Endodermal cell (in vitro differentiated cells): ENCODE measurements at places on chromosomes 6 and 20. TPM values are rescaled to one million over a fixed set of nuclear protein-coding genes. Genes with fewer than 3 reads are reported as not detected.
A peak's percentile ranks its signal among the peaks of the same experiment; 100 is the strongest.

NKAIN2 gene
- total RNA-seq: 1.8 TPM in 1 of 2 replicates, not detected in the other

DNA sequence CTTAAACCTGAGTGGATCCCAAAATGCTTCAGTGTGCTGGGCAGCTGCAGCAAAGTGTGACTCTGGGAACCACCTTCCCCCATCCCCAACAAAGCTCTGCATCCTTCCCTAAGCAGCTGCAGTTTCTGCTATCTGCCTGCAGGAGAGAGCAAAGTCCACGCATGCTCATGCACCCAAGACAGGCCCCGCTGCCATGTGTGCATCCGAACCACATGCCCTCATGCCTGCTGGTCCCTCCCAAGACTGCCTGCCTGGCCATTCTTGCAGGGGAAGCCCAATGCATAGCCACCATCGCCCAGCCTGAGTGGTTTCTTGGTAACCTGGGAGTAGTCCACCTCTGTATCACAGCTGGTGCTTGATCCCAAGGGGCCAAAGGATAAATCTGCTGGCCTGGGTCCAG, 94.3 kb upstream of the OLIG3 start:
- DNase-seq: peak; percentile 70

- DNase-seq: no peak
Observed at GRCh38 chr6:27128311-27129094, 119.0 kb upstream of the PRSS16 start.

DNA sequence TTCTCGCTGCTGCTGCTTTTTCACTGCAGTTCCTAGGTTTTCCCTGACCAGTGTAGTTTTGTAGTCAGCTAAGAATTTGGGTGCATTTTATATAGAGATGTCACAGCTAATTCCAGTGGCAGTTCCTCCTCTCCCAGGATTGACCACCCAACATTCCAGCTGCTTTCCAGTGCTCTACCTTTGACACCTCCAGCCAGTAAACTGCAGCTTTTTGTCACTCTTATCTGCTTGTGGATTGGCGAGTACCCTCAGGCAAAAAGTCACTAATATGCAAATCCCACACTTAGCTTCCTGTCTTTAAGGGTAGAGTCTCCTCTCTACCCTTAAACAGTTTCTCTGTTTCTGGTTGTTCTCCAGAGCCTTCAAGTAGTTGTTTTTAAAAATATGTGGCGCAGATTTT, 146.9 kb upstream of the KCNG1 start:
- DNase-seq: peak; percentile 68

- DNase-seq: no peak
Observed at GRCh38 chr20:55684578-55684977, 320.7 kb downstream of the CBLN4 start.

- DNase-seq: no peak
Observed at GRCh38 chr6:79536585-79536953, 661 bp downstream of the LCA5 start.

DNA sequence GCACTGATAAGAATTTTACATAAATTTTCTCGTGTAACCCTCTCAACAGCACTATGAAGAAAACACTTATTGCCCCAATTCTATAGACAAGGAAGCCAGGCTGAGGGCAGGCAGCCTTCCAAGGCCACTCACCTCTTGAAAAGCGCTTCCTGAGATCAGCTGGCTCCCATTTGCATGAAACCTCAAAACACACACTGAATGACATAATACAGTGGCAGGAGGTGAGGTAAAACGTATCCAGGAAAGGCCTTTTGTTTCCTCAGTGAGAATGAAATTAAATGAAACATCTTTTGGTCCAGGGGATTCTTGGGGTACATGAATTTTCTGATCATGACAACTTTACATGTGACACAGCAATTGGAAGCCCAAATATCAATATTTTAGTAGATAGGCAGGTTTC, 112.5 kb downstream of the WDR27 start:
- no peak for DNase-seq

DNA sequence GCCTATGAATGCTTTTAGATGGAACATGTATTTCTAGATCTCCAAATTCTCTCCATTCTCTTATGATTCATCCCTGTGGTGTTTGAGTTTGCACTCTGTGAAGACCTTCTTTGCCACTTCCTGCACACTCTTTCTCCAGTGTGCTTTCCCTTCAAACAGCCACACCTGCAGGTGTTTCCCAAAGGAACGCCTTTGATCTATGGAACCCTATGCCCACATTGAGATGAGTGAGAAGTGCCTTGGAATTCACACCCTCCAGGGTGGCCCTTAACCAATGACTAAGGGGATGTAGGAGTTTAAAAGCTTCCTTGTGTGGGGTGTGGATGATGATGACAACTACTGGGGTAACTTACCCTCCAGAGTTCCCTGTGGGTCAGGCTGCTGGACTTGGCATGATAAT, 570.1 kb downstream of the DHX35 start:
- no peak for DNase-seq

SIRPA gene
- total RNA-seq: 4.9 and 5.1 TPM in 2 replicates

WASF1 gene
- total RNA-seq: 31.1 to 37.1 TPM (median 31.8 TPM) in 3 replicates

GRCh38 chr20:6651016-6651415, 116.5 kb upstream of the BMP2 start:
- DNase-seq: no peak

GRCh38 chr6:119273272-119274196, 76.0 kb downstream of the MAN1A1 start:
- DNase-seq: no peak

- no peak for DNase-seq
Observed at GRCh38 chr6:136076496-136076895, 173.6 kb downstream of the MTFR2 start.

GRCh38 chr6:55818482-55818881, 56.9 kb downstream of the BMP5 start:
- no peak for DNase-seq

WFDC2 gene
- 508 to 994 TPM (median 580 TPM) in 3 replicates for total RNA-seq

DNA sequence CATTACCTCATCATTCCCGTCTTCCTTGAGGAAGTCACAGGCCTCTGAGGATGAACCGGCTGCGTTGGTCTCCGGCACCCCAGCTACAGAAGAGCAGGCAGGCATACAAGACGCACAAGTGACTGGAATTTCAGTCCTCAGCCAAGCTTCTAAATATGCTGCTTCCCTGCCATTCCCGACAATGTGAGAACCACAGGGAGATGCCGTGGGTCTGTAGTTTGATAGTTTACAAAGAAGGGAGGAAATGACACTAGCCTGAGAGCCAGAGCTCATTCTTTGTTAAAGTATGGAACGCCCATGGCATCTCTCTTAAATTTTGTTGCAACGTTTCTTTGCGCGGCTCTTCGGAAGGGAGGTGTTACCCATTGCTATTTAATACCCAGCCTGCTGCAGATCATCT, 25.7 kb downstream of the HEBP2 start:
- no peak for DNase-seq

- peak; percentile 94 for DNase-seq
Observed at GRCh38 chr6:57221191-57221935, 744 bp downstream of the RAB23 start.

CFB gene
- total RNA-seq: 0.66 TPM in 1 of 2 replicates, not detected in the other

- DNase-seq: no peak
Observed at GRCh38 chr6:20434766-20435165, 33.1 kb downstream of the E2F3 start.

ANKEF1 gene
- total RNA-seq: 8.5 and 8.8 TPM in 2 replicates

GRCh38 chr6:134517868-134518267, 200.0 kb upstream of the SGK1 start:
- DNase-seq: no peak

RRAGD gene
- 0.93 to 20.7 TPM (median 0.95 TPM) in 3 replicates for total RNA-seq

GRCh38 chr6:10404799-10405512, 9.9 kb downstream of the TFAP2A start:
- no peak for DNase-seq

COL11A2 gene
- 1.4 to 2.8 TPM (median 2.3 TPM) in 3 replicates for total RNA-seq

- no peak for DNase-seq
Observed at GRCh38 chr6:11908436-11909105, 103.5 kb upstream of the HIVEP1 start.

DNA sequence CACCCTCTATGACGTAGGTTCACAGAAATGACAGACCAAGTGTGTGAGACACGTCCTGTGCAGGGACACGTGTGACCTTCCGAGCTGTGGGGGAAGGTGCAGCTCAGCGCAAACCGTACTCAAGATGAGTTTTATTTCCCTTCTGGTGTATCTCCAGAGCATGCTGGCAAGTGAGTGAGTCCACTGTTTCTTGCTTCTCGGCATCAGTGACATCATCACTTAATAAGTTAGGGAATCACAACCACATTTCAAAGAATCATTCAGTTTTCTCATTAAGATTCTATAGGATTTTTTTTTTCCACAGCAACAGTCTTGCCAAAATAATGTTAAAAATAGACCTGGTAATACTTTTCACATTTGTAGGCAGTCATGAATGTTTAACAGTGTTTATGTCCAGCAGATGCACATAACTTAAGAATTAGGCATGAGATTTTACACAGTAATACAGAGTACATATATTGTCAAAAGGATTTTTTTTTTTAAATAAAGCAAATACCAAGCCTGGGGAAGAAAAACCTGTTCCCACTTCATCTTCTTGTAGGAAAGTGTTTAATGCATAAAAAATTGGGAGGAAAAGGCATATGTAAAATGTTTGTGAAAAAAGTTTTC, 417.8 kb downstream of the CDC5L start:
- no peak for DNase-seq

CBLN4 gene
- not detected in 2 replicates for total RNA-seq

- DNase-seq: peak; percentile 69
Observed at GRCh38 chr20:11686820-11687543, 230.7 kb upstream of the BTBD3 start.

DNA sequence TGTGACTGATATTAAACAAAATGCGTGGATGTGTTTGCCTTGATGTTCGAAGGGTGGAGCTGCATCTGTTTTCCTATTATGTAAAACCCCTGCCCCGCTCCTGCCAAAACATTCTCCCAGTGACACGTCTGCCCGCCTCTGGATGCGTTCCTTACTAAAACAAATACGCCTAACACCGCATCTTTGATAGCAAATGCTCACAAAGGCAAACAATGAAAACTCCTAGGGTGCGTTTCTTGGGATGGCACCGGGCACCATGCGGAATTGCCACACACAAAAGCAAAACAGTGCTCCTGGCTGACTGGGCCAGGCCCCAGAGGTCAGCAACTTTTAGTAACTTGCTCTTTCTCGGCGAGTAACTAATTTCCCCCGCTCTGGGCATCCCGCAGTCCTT, 9.0 kb upstream of the FOXC1 start:
- peak; percentile 41 for DNase-seq

MRPS18B gene
- total RNA-seq: 34.0 to 41.4 TPM (median 37.6 TPM) in 3 replicates

GRCh38 chr6:154161689-154162088, 122.6 kb downstream of the OPRM1 start:
- DNase-seq: no peak

DNA sequence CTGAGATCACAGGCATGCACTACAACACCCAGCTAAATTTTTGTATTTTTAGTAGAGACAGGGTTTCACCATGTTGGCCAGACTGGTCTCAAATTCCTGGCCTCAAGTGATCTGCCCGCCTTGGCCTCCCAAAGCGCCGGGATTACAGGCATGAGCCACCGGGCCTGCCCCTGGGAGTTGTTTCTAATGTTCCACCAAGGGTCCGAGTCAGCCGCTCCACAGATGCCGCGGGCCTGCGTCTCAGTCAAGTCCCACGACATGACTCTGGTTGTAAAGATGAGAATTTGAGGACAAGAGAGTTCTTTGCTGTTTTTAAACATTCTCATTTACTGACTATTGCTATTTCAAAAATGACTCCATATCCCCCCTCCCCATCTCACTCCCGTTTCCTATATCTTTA, 30.8 kb downstream of the BNIP5 start:
- no peak for DNase-seq

- no peak for DNase-seq
Observed at GRCh38 chr6:128068119-128068479, 167.2 kb upstream of the THEMIS start.

DNA sequence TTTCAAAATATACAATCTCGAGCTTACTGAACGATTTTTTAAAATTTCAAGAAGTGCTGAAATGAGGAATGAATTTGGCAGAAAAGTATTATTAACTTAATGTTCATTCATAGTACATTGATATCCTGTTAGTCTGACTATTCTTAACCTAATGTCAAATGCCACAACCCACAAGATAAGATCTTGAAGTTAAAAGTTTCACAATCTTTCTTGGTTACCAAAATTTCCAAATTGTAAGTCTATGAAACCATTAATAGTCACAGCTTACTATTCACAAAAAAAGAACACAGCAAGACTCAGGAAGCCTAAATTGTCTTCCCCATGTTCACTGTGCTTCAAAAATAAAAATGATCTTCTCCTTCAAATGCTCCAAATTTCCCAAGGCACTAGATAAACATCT, 71.3 kb downstream of the HACE1 start:
- no peak for DNase-seq

- DNase-seq: no peak
Observed at GRCh38 chr6:135289816-135290215, 108.7 kb downstream of the MYB start.
